ENCODE measurements at places on chromosomes 5 and 9.

DNA sequence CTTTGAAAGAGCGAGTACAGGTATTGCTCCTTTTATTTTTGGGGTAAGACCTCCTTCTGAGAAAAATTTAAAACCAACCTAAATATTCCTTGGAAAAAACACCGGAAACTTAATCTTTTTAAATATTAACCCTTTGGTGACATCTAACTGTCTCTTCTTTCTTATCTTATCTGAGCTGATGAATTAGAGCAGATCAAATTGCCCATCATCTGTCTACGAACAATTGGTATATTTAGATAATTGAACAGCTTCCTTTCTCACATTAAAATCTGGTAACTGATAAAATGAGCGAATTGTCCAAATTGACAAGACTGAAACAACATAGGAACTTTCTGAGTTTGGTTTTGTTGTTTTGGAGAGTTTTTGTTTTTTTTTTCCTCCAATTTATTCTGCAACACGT is 2.0 kb downstream of the ISL1 start:
- no peak for DNase-seq

GRCh38 chr9:84593352-84593751 is 76.2 kb upstream of the NTRK2 start:
- DNase-seq, result no peak

DNA sequence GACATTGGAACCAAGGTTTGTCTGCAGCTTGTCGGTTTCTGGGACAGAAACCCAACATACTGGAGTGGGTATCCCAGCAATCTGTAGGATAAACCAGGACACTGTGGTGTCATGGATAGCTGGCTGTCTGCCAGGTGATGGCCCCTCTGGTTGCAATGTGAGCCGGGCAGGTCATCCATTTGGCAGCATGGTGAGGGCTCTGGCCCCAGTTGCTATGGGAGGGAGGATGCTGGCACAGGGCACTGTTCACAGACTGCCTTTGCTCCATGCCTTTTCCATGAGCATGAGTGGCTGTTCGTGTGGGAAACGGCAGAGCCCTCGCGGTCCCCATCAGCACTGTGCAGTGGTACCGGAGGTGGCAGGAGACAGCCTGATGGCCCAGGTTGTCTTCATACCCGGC is 6.4 kb downstream of the S1PR3 start:
- DNase-seq, result no peak

DNA sequence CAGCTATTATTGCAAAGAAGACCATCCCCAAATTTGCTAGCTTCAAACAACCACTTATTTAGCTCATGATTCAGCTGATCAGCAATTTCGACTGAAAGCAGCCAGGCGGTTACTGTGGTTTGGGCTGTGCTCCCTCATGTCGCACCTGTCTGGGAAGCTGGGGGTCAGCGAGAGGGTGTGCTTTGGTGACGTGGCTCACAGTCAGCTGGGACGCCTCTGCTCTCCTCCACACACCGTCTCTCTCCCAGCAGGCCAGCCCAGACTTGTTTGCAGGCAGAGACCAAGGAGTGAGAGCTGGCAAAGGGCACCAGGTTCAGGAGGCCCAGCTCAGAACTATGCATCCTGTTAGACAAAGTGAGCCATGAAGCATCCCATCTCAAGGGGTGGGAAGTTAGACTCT is 140.9 kb downstream of the SYK start:
- no peak for DNase-seq
